Cardiac septum (tissue), 1 donor: ENCODE measurements at places on chromosomes 5 and 9. TPM values are rescaled to one million over a fixed set of nuclear protein-coding genes. Genes with fewer than 3 reads are reported as not detected.

GRCh38 chr5:72537166-72537565 is 30.0 kb upstream of the ZNF366 start:
- DNase-seq, result no peak

- DNase-seq, result no peak
These were observed 89.6 kb downstream of the SFXN1 start for GRCh38 chr5:175567954-175568353.

- no peak for DNase-seq
These were observed 307.4 kb downstream of the RAB3C start for GRCh38 chr5:58890265-58890664.

GRCh38 chr9:137297966-137298365 is 4.1 kb downstream of the NRARP start:
- DNase-seq, result no peak

DNA sequence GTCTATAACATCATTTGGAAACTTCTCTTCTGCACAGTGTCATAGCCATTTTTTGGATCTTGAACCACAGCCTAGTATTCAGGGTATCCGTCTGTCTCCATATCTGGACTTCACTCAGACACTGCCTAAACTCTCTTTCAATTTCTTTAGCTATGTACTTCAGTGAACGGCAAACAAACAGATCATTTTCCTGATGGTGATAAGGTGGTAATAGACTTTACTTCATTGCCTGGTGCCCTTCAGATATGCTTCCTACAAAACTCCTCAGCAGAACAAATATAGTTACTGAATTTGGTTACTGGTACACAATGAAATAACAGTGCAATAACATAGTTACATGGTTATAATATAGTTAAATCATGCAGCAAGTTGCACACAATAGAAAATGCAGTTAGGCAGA is 348.2 kb downstream of the ZSWIM6 start:
- no peak for DNase-seq

- DNase-seq, result peak; percentile 50
These were observed 158.6 kb downstream of the MELK start for GRCh38 chr9:36731068-36731956.

- no peak for DNase-seq
These were observed 16.4 kb downstream of the MFAP3 start for GRCh38 chr5:154055201-154055600.

DNA sequence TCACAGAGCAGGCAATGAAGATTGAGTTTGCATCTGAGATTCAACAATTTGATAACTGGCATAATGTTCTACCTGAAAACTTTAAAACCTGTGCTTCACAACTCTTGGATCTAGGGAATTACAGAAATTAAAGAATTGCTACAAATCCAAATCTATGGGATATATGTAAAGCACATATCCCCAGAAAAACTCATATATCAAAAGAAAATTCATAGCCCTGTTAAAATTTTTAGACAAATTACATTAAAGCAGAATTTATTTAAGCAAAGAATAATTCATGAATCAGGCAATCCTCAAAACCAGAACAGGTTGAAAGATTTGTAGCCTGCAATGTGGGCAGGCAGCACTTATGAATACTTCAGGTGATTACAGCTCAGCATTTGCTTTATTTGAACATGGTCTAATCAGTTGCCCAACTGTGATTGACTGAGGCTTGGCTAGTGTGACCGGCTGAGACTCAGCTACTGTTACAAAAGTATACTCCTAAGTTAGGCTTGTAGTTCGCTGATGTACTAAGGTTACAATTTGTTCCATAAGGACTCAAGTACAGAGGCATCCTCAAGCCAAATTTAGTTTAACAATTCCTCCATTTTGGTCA is 10.3 kb upstream of the UBTD2 start:
- DNase-seq, result no peak

DNA sequence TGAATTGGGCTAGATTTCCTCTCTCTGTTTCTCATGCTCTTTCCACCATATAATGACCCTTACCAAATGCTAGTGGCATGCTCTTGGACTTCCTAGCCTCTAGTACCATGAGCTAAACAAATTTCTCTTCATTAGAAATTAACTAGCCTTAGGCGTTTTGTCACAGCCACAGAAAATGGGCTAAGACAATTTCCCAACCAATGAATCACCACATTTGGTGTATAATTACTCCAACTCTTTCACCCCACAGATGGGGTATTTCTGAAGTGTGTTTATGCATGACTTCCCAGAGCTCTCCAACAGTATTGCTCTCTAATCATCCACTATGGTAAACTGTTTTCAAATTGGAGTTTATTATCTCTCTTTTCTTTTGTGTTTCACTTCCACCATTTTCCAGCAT is 1041.1 kb upstream of the COX7C start:
- no peak for DNase-seq

DNA sequence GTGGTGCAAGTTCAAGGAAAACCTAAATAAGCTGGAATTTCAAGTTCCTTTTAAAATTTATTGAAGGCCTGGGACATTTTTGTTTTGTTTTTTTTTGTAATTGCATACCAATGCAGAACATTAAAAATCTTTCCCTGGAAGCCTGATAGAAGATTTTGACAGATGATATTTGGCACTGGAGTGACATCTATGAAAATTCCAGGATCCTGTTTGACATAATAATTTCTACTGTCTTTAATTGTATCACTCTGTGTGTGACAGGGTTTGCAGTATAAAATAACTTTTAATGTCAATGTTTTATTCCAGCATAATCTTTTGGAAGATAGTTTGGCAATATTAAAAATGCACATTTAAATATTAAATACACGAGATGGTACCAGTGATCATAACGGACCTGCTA is 514.2 kb upstream of the ACO1 start:
- no peak for DNase-seq

GRCh38 chr5:177336112-177336511 is 15.4 kb downstream of the LMAN2 start:
- DNase-seq, result peak; percentile 69

DNA sequence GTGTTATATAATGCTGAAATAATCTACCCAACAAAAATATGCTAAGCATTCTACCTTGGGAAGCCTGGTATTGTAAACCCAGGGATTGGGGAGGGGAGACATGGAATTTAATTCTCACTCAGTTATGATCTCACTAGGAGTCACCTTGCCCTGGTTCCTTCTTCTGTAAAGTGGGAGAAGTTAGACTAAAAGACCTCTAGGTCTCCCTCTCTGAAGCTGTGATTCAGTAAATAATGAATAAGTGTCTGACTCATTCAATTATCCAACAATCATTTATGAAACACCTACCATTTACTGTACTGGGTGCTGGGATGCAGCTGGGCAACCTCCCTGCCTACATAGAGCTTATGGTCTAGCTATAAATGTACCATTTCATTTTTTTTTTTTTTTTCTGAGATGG is 20.2 kb upstream of the SPARC start:
- no peak for DNase-seq

- DNase-seq, result no peak
These were observed 53.9 kb downstream of the TTLL11 start for GRCh38 chr9:122039234-122039633.

- no peak for DNase-seq
These were observed 11.4 kb upstream of the ASS1 start for GRCh38 chr9:130433168-130433946.

- no peak for DNase-seq
These were observed 31.1 kb downstream of the TUT7 start for GRCh38 chr9:86322973-86323644.

GRCh38 chr5:179297026-179297425 is 48.2 kb downstream of the ADAMTS2 start:
- DNase-seq, result no peak

DNA sequence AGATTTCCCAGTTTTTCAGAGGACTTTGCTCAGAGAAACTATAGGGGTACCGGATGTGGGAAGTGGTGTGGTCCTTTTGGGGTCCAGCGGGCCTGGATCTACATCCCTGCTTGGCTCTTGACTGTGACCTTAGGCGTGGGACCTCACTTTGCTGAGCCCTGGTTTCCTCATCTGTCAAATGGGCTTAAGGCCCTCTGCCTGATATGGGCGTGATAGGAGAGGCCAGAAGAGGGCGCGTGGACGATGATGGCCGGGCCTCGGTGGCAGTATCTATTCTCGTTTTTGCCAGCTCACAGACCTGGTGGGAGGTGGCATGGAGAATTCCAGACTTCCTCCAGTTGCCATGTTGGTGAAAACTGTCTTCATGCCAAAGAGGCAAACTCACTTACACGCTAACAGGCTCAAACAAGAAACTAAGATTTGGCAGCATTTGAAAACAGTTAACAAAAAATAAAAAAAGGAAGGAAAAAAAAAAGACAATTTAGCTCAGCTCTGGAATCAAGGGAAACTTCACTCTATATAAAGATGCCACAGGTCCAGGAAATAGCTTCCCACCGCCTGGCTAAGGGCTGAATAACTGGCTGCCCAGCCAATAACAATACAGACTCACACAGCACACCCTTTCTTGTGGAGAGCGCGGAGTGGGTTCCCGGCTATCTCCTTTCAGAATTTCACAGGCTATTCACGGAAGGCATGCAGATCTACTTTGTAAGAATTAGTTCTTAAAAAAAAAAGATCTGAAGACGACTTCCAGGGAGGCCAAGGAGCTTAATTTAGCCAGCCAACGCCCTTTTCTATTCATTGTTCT is 1.7 kb downstream of the SH3PXD2B start:
- DNase-seq, result peak; percentile 75

DNA sequence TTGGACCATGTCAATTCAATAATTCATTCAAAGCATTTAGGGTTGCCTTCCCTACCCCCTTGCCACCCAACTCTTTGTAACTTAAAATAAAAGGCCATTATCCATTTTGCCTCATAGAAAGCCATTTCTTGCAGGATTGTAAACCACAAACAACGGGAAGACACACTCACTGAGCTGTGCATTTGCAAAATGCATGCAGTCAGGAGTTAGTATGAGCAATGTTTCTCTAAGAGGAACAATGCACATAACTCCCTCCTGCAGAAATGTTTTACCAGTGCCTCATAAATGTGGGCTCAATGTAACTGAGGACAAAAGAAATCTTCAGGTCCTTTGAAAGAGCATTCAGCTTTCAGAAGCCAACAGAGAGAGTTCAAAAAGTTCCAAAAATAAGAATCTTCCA is 98.5 kb upstream of the ABCA1 start:
- no peak for DNase-seq

DNA sequence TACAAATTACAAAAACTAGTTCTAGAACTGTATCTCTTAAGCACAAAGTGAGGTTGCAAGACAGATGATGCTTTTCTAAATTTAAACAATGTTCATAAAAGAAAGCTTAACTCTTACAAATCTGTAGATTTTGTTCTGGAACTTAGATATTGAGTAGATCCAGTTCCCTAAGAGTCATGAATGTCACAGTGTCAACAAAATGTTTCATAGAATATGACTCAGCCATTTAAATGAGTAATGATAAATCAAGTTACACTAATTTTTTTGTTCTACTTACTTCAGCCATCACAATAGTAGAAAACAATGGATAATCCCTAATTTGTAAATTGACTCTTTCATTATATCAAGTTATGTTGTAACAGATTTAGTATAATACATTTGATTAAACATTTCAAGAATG is 239.7 kb downstream of the MEF2C start:
- no peak for DNase-seq

DNA sequence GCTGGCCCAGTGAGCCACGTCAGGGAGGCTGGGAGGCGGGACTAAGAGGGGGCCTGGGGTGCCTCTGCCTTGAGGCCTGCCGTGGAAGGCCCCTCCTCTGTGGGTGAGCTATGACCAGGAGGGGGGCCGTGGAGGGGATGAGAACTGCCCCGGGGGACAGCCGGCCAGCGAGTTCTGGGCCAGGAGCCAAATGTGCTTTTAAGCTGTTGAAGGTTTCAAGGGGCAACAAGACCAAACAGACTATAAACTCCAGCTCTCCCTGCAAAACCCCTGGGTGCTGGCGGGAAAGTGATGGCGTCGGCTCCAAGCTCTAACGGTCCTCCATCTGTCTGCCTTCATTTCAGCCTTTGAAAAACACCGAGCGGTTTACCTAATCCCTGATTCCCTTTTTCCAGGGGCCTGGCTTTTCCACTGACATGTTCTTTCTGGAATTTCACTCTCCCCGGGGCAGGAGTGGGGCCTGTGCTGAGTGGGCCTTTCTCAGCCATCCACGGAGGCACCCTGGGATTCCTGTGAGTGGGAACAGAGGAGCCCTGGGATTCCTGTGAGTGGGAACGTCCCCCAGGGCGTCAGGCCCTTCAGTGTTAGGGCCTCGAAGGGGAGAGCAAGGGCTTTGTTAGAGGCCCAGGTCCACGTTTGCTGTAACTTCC is 65.6 kb downstream of the COL5A1 start:
- DNase-seq, result no peak

DNA sequence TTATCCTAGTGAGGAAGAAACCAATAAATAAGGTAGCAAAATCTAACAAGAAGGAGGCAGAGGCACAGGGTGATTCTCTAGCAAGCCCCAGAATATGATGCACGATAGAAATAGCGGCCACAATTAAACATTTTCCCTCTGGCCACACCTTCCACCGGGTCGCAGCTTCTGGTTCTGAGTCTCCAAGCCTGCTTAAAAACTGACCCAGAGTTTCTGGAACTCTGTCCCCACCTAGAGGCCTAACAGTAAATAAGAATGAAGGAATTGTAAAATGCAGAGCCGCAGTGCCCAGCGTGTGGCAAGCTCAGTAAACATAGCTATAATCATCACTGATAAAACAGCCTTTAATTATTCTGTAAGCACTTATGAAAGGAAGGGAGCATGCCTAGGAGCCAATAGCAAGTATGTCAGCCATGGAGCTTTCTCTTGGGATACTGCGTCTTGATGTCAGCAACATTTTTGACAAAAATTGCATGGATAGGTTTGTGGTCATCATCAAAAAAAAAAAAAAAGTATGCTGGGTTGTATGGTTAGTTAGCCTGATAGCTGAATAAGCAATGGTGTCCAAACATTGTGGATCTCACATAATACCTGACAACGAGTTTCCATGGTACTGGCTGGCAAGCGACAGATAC is 465.5 kb downstream of the DNAH5 start:
- DNase-seq, result no peak

DNA sequence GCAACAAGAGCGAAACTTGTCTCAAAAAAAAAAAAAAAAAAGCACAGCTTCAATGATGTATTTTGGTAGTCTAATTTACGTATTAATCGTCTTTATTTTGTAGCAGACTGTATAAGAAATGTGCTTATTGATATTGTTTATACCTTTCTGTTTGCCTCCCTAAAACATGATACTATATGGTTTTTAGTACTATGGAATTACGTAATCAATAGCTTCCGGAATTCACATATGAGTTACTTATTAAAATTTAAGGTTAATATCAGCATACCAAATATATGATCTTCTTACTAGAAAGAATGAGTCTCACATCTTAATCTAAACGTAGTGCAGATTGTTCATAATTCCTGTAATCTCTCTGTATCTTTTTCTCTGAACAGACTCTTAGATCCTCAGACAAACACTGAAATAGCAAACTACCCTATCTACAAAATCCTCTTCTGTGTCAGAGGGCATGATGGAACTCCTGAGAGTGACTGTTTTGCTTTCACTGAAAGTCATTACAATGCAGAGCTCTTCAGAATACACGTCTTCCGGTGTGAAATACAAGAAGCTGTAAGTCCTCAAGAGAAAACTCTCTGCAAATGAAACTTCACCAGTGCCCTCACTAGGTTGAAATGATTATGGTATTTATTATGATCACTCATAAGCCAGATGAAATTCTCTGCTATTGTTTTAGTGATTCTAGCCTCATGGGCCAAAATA is 44.4 kb upstream of the GPR21 start:
- DNase-seq, result no peak

FOXD4L5 gene
- total RNA-seq, result 0.11 TPM

NOXA1 gene
- 3.3 TPM for total RNA-seq

SMIM33 gene
- total RNA-seq, result not detected

FOXD4 gene
- not detected for total RNA-seq

ARID3C gene
- total RNA-seq, result not detected

TMEM267 gene
- total RNA-seq, result 8.7 TPM

PHF24 gene
- 0.57 TPM for total RNA-seq

MYOT gene
- total RNA-seq, result 38.9 TPM

SEMA5A gene
- 75.8 TPM for total RNA-seq

HTR1A gene
- not detected for total RNA-seq

TRIM32 gene
- total RNA-seq, result 13.1 TPM
